ENCODE measurements at places on chromosomes 2 and 18.

GRCh38 chr2:2501454-2502200 is 170.6 kb upstream of the MYT1L start:
- DNase-seq: no peak

DNA sequence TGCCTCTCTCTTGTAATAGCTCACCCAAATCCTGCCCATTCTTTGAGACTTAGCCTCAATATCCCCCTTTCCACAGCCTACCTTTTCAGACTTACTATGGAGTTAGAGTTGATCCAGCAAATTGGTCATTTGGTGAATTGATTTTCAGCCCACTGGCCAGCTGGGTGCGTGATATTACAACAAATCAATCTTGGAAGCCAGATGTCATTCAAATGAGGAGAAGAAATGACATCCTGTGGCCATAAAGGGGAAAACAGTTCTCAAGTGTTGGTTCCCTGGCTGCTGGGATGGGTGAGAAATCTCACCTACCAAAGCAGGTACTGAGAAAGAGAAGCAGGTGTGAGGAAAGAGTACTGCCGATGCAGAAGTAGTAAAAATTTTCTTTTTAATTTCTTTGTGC is 36.7 kb upstream of the FOXI3 start:
- DNase-seq: no peak

DNA sequence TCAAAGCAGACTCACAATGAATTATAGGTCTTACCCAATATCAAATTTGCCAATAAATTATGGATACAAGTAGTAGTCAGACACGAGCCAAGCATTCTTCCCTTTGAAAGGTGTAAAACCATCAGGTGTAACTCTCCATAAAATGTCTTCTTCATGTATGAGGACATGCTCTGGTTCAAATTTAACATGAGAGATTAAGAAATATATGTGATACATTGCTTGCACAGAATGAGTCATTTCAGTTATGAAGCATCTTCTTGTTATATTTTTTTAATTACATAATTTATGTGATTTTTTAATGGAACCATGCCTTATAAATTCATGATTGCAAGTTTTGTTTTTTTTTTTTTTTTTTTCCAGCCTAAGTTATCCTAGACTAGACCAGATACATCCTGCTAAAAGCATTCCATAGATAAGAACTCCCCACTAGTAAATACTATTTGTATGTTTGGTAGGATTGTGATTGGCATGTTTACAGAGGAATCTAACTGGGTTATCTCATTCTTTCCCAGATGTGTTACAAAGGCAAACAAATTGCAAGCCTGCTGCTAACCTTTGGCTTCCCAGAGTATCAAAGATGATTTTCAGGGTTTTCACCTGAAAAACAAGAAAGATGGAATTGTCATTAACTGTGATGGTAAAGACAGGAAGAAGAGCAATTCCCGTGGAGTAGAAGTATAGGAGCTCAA is 621.9 kb downstream of the XIRP2 start:
- peak; percentile 31 for DNase-seq

GRCh38 chr2:152615177-152615576 is 102.1 kb downstream of the PRPF40A start:
- DNase-seq: no peak

All from fibroblast of pulmonary artery (primary cell).